T47D (cell line): ENCODE measurements at places on chromosomes 3 and 15.

- DNase-seq: no peak
Observed at GRCh38 chr3:88452228-88452627, 302.5 kb downstream of the C3orf38 start.

- no peak for DNase-seq
Observed at GRCh38 chr3:147572970-147573340, 163.8 kb downstream of the ZIC1 start.

DNA sequence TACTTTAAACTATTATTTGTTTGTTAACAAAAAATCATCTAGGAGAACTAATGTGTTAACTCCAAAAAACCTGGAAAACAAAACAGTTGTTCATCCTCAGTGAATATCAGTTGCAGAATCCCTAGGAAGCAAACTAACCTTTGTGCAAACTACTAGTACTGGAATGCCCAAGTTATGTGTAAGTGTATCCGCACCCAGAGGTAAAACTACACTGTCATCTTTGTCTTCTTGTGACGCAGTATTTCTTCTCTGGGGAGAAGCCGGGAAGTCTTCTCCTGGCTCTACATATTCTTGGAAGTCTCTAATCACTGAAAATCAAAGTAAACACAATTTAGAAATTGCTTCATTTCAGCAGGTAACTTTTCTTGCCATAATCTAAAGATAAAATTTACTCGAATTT lies 29.8 kb downstream of the DYNC1LI1 start:
- DNase-seq: no peak

- DNase-seq: no peak
Observed at GRCh38 chr15:61038910-61039309, 190.2 kb downstream of the RORA start.

GRCh38 chr3:53164911-53165310 lies 3.9 kb downstream of the PRKCD start:
- peak; percentile 48 for DNase-seq
